Mucosa of descending colon (tissue), 3 donors: ENCODE measurements at places on chromosomes 2 and 18. TPM values are rescaled to one million over a fixed set of nuclear protein-coding genes. Genes with fewer than 3 reads are reported as not detected.
A peak's percentile ranks its signal among the peaks of the same experiment; 100 is the strongest.

- DNase-seq = no peak
Measured at GRCh38 chr2:120632796-120633646, 102.6 kb upstream of the GLI2 start.

GRCh38 chr18:55886886-55887285, 298.9 kb upstream of the TCF4 start:
- DNase-seq = no peak

GRCh38 chr2:225464346-225465025, 65.0 kb downstream of the NYAP2 start:
- DNase-seq = no peak

DNA sequence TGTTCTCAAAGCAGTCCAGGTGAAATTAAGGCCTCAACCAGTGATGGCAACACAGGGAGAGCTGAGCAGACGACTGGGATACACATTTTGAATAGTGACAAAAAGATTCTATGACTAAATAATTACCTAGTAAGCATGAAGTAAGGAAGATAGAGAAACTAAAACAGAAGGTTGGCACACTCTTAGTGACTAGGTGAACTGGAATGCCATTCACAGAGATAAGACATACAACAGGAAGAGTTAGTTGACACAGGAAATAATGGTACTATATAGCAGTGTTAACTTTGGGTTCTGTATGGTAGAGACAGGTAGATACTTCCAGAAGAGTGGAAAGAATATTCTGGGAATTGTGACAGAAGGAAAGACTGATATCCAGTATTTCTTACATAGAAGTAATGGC, 181.8 kb upstream of the NT5C1B start:
- no peak for DNase-seq

- DNase-seq = no peak
Measured at GRCh38 chr18:8368512-8369217, 240.6 kb upstream of the RAB12 start.

DNA sequence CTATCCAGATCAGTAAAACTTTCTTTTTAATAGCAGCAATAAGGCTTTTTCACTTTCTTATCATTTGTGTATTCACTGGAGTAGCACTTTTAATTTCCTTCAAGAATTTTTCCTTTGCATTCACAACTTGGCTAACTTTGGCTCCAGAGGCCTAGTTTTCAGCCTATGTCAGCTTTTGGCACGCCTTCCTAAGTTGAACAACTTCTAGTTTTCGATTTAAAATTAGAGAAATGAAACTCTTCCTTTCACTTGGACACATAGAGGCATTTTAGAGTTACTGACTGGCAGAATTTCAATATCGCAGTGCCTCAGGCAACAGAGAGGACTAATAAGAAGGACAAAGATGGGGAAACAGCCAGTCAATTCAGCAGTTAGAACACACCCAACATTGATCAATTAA, 577.4 kb downstream of the DSC3 start:
- no peak for DNase-seq

GRCh38 chr2:135555311-135555710, 24.0 kb downstream of the R3HDM1 start:
- DNase-seq = no peak

- no peak for DNase-seq
Measured at GRCh38 chr2:145304501-145304900, 784.6 kb upstream of the ZEB2 start.

- no peak for DNase-seq
Measured at GRCh38 chr2:69798909-69799526, 30.4 kb upstream of the GMCL1 start.

GRCh38 chr2:169031202-169031601, at the start of gene ABCB11:
Gene ABCB11, minus strand, starts transcription at chr2:169031324. Its CDS starts 13,199 bp downstream, at chr2:169018125.
- no peak for DNase-seq

GRCh38 chr18:27017901-27018500, 152.5 kb upstream of the AQP4 start:
- no peak for DNase-seq

DNA sequence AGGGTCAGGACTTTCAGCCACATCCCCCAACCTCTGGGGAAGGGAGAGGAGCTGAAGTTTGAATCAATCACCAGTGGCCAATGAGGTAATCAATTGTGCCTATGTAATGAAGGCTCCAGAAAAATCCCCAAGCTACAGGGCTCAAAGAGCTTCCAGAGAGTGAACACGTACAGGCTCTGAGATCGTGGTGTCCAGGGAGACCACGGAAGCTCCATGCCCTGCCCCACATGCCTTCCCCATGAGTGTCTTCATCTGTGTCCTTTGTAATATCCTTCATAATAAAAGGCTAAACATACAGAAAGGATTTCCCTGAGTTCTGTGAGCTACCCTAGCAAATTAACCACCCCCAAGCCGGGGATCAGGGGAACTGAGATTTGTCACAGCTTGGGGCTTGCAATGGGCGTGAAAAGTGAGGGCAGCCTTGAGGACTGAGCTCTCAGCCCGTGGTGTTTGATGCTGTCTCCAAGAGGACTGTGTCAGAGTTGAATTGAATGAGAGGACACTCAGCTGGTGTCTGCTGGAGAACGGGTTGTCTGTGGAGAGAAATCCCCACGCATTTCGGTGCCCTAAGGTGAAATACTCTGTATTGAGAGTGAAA, 25.5 kb upstream of the TUBB6 start:
- DNase-seq = no peak

GRCh38 chr18:49610022-49610445, 48.2 kb downstream of the LIPG start:
- DNase-seq = no peak

GRCh38 chr2:127050803-127051115, 56.2 kb downstream of the BIN1 start:
- no peak for DNase-seq

DNA sequence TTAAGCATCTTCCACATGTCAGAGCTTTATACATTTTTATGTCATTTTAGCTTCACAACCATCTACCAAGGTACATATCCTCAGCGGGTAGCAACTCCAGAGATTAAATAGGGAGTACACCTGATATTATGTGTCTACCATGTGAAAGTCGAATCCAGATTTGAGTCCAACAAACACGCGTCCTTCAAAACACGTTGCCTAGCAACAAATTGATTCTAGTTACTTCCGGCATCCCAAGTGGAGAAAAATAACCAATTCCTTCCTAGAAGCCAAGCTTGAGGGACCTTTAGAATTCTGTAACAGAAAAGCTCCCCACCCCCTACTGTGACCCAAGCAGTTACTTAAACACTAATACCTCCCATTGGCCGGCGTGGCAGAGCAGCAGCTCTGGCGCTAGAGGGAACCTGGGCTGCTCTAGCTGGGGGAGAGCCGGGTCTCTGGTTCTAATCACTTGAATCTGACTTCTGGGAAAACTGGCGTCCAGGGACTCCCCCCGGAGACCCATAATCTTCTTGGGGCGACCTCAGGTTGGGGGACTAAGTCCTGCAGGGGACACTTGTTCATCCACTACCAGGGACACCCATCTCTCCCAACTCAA, at the start of gene ERICH2:
TSS of gene ERICH2 (plus strand) at position 371 of the 598 bp plus-strand sequence. CDS start 304 bp downstream, outside the sequence.
- no peak for DNase-seq

GRCh38 chr18:23585007-23585871, 1.1 kb downstream of the NPC1 start:
- DNase-seq = no peak

GRCh38 chr18:10124967-10125366, 211.2 kb downstream of the VAPA start:
- DNase-seq = no peak

DNA sequence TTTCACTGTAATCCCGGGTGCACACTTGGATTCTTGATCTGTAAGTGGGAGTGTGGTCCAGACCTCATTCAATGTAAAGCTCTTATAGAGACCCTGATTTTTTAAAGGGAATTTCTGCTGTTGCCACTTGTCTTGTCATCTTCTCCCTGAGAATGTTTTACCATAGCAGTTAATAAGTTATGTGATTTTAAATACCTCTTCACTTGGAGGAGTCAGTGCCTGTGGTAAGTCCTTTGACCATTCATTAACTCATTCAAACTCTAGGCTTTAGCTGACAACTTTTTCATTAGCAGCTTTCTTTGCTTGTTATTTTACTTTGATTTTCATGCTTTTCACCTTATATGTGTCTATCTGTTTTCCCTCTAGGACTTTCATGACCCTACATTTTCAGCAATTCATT, 51.3 kb downstream of the FMNL2 start:
- DNase-seq = no peak

DNA sequence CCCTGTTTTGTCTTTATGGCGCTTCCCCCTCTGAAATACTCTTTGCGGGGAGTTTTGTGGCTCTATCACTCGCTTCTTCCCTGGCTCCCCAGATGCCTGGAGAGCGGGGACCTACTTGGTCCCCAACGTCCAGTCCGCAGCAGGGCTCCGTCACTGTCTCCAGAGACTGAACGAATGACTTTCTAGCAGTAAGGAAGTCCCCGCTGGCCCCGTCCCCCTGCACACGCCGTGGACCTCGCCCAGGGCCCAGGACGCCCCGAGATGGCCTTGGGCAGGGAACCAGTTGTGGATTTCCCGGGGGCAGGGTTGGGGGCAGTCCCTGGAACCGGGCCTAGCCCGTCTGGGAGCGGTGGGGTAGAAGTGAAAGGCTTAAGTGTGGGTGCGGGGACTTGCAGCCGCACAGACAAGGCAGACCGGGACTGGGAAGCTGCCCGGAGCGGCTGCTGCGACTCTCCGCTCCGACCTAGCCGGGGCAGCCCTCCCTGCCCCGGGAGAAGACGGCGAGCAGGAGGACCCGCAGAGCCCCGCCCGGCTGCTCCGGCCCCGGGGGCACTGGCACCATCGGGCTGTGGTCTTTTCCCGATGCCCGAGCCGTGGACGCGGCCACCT, 821 bp upstream of the EPHA4 start:
- peak; percentile 75 for DNase-seq

- DNase-seq = no peak
Measured at GRCh38 chr2:102149644-102150455, 7.3 kb downstream of the IL1R1 start.

- DNase-seq = no peak
Measured at GRCh38 chr2:95385570-95385984, 16.9 kb upstream of the FAHD2A start.

- no peak for DNase-seq
Measured at GRCh38 chr18:9069601-9070000, 32.9 kb upstream of the NDUFV2 start.

- DNase-seq = no peak
Measured at GRCh38 chr2:133316557-133316956, 251.7 kb downstream of the NCKAP5 start.

DNA sequence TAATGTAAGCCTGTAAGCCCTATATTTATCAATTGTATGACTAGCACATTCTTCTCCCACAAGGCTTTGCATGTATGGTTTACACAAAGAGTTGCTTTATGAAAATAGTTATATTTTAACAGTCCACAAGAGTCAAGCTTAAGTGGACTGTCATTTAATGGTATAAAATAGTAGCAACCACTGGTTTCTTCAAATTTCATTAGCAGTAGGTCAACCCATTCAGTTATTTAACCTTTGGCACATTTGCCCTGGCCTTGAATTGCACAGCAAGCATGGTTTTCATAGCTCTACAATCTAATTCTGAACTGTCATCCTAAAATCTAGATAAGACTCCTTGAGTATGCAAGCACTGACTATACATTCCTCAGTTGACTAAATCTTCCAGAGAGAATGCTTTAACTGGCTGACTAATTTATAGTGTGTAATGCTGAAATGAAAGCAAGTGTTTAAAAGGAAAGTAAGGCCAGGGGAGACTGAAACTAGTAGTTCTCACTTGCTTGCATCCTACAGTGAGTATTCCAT, 1.8 kb downstream of the DPP4 start:
- DNase-seq = no peak

DNA sequence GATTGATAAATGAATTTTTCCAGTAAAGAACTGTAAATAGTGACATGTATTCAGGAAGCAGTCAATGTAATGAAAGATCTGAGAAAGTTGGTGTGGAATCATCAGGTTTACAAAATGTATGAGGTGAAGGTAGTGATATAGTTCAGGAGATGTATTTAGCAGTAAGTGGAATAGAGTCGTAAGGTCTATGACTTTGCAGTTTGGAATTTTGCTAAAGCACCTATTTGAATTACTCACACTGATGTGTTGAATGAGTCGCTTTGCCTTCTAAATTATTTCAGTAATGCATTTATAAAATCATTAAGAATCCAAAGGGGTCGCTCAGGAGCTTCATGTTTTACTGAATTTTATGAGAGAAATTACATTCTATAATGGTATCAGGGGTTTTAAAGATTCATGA, 713.7 kb downstream of the DSC3 start:
- DNase-seq = no peak

DNA sequence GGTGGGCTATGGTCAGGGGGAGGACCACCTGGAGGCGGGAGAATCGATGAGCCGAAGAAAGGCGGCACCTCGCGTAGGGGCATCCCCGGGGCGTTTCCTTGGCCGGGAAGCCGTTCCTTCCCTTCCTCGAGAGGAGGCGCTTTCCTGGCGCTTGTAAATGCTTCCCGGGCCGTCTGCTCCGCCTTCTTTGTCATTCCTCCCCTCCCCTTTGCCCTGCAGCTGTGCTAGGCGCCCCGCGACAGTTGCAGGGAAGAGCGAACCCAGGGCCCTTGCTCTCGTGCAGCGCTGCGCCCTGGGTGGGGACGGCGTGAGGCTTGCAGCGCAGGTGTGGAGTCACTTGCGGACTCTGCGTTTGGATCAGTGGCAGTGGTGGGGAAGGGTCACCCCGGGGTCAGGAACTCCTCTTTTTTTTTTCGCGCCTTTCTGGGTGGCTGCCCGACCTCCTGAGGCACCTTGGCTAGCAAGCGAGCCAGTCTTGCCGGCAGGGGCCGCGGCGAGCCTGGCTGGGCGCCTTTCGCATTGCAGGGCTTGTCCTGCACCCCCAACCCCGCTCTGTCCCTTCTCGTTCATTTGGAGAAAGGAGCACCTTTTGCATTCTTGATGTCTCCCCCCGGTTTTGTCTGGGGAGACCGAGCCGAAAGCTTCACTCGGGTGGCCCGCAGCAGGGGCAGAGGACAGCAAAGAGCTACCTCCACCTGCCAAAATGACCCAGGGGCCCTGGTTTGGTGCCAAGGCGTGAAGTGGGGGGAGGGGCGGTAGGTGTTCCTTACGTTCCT, 858 bp downstream of the KCNS3 start:
- DNase-seq = peak; percentile 83

The MAPRE2 gene
- total RNA-seq = 26.4 TPM

The MAP3K20 gene
- 238 TPM for total RNA-seq

The ABCA12 gene
- 1.1 TPM for total RNA-seq

The CYTIP gene
- 11.5 TPM for total RNA-seq

The SPEG gene
- 7.9 TPM for total RNA-seq

The TBR1 gene
- total RNA-seq = not detected

The FAM110C gene
- total RNA-seq = 14.2 TPM

The WDR75 gene
- total RNA-seq = 20.6 TPM

The ASB18 gene
- total RNA-seq = not detected

The LINC00305 gene
- not detected for total RNA-seq

The FAM228B gene
- 4.8 TPM for total RNA-seq

The CPO gene
- total RNA-seq = not detected

The PTCD3 gene
- 90.4 TPM for total RNA-seq

The IL36G gene
- not detected for total RNA-seq

The RAB27B gene
- total RNA-seq = 14.9 TPM

The OR6B2 gene
- total RNA-seq = not detected

The LRRTM4 gene
- total RNA-seq = 0.41 TPM
